ENCODE measurements at places on chromosomes 2 and 18. TPM values are rescaled to one million over a fixed set of nuclear protein-coding genes. Genes with fewer than 3 reads are reported as not detected.

Gene VWC2L
- not detected for polyA plus RNA-seq

Gene KIAA2012
- polyA plus RNA-seq, result not detected

Gene GKN2
- polyA plus RNA-seq, result not detected

Gene CRYGC
- not detected for polyA plus RNA-seq

Gene RAX
- polyA plus RNA-seq, result not detected

Gene PRKCE
- polyA plus RNA-seq, result 11.1 TPM

Gene RAD51AP2
- not detected for polyA plus RNA-seq

Gene PELI1
- polyA plus RNA-seq, result 4.6 TPM

Gene DSG4
- polyA plus RNA-seq, result not detected

Gene RNF125
- polyA plus RNA-seq, result 0.62 TPM

Gene MAP3K19
- not detected for polyA plus RNA-seq

Gene FZD7
- 5.6 TPM for polyA plus RNA-seq

Gene CNPPD1
- 131 TPM for polyA plus RNA-seq

Gene CCDC85A
- polyA plus RNA-seq, result 0.65 TPM

Gene FOXD4L1
- polyA plus RNA-seq, result not detected

Gene MSTN
- polyA plus RNA-seq, result 0.34 TPM

Gene IL36RN
- polyA plus RNA-seq, result not detected

Gene CD207
- not detected for polyA plus RNA-seq

Gene AKAIN1
- not detected for polyA plus RNA-seq

Gene PROKR1
- not detected for polyA plus RNA-seq

Gene TP53I3
- polyA plus RNA-seq, result 85.0 TPM

Gene ABCB11
- not detected for polyA plus RNA-seq

Gene ADCYAP1
- polyA plus RNA-seq, result 1.8 TPM

Gene PARD6G
- 10.7 TPM for polyA plus RNA-seq

Gene B3GNT2
- 17.5 TPM for polyA plus RNA-seq

Gene VSNL1
- 1.0 TPM for polyA plus RNA-seq

Gene TNS1
- 44.8 TPM for polyA plus RNA-seq

Gene IGFBP2
- 369 TPM for polyA plus RNA-seq

Gene LCT
- polyA plus RNA-seq, result 0.19 TPM

Gene SLC4A3
- 5.2 TPM for polyA plus RNA-seq

Gene IL1RL2
- polyA plus RNA-seq, result 1.8 TPM

Gene ZAP70
- 0.37 TPM for polyA plus RNA-seq

Gene WDFY1
- 10.4 TPM for polyA plus RNA-seq

Gene GCC2
- 9.5 TPM for polyA plus RNA-seq

Gene GPR45
- not detected for polyA plus RNA-seq

Gene DAW1
- polyA plus RNA-seq, result 1.0 TPM

Gene PTPRN
- not detected for polyA plus RNA-seq

Gene EMX1
- polyA plus RNA-seq, result 132 TPM

Gene HES6
- 5.5 TPM for polyA plus RNA-seq

Gene ATOH8
- polyA plus RNA-seq, result 18.6 TPM

Gene ALLC
- 1.3 TPM for polyA plus RNA-seq

Gene FEV
- not detected for polyA plus RNA-seq

Gene MAB21L4
- polyA plus RNA-seq, result 28.5 TPM

Gene CGREF1
- 3.8 TPM for polyA plus RNA-seq

Gene COLEC11
- polyA plus RNA-seq, result 34.6 TPM
